Activated CD4-positive, alpha-beta T cell treated with anti-CD3 and anti-CD28 coated beads for 1 hour (primary cell): ENCODE measurements at places on chromosomes 11 and 22.
A peak's percentile ranks its signal among the peaks of the same experiment; 100 is the strongest.

- DNase-seq: no peak
These were observed 12.1 kb downstream of the SF3A1 start for GRCh38 chr22:30344447-30345200.

- DNase-seq: peak; percentile 3
These were observed 51.0 kb upstream of the CARS1 start for GRCh38 chr11:3108183-3108721.

DNA sequence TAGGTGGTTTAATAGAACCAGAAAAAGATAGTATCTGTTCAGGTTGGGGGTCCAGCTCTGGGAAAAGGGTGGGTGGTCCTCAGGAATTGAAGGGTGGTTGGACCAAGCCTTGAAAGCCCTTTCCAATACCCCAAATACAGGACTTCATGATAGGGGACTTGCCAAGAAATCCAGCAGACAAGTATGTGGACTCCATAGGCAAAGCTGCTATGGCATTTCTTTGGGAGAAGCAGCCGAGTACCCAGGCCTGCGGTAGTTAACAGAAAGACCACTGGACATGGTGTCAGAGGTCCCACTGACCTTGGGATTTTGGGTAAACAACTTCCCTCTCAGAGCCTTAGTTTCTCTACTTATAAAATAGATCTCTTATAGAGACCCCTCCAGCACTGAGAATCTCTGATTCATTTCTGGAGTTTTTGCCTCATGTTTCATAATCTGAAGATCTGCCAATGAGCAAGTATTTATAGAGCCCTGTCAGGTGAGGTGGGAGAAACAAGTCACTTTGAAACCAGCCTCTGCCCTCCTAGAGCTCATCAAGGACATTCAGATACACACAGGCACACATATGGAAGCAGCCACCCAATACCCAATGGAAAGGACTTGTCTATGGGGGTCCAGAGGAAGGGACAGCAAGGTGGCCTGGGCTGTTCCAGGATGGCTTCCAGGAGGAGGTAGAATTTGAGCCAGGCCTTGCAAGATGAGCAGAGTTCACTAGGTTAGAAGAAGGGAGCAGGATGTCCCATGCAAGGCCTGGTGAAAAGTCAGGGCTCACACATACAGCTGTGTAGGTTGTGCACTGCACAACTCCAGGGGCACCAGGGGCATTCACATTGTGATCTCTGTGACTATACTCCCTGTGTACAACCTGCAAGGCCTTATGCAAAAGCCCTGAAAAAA lies 31.0 kb upstream of the ACCSL start:
- no peak for DNase-seq

GRCh38 chr11:28259177-28259843 lies 151.1 kb downstream of the METTL15 start:
- DNase-seq: no peak

- DNase-seq: no peak
These were observed 14.0 kb downstream of the ASCL2 start for GRCh38 chr11:2256293-2256913.

- no peak for DNase-seq
These were observed 9.5 kb upstream of the ACR start for GRCh38 chr22:50728523-50728931.

GRCh38 chr11:32817181-32817851 lies 12.4 kb upstream of the PRRG4 start:
- no peak for DNase-seq

DNA sequence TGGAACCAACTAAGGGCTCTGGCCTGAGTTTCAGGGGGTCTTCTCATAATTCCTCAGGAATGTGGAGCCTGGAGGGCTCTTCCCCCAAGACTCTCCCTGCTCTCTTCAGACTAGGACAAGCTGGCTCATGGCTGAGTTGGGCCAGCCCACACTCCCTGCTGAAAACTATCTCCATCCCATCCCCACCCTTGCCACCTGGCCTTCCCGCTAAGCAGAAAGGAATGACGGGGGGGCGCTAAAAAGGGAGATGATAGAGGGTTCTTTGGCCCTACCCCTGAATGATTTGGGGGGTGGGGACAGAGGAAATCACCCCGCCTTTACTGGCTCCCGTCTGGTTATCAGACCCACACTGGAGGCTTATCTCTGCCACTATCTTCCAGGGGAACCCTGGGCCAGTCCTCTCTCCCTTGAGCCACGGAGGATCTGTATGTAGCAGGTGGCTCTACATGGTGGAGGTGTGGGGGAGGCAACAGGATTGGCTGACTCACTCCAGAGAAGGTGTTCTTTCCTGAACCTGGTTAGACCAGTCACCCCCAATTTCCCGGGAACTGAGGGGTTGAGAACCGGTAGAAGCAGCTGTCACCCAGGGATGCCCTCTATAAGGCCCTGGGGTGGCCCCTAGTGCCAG lies 5.7 kb downstream of the SMTN start:
- DNase-seq: no peak

DNA sequence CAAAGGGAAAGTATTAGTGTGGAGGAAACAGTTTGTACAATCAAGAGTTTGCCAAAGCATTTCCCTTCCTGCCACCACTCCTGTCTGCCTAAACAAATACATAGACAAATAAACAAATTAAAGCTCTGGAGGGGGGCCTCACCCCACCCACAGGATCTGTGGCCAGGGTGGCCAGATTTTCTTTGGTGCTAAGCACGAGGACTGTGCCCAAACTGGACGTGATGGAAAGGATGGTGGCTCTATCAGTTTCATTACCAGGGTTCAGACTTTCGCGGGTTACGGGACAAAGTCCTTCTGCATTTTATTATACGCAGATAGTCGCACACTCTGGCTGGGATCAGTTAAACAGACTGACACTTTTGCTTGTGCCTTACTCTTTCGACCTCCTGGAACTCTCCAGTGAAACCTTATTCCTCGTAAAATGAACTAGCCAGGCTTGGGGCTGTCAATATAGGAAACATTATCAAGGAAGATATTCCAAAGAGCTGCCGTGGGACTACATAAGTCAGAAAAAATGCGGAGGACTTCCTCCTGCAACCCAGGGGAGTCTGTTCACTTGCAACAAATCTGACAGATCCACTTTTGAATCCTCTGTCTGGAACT lies 11.2 kb downstream of the BARX2 start:
- DNase-seq: no peak

- DNase-seq: no peak
These were observed 950 bp upstream of the LAYN start for GRCh38 chr11:111539426-111540113.

- DNase-seq: no peak
These were observed 471 bp upstream of the CEP126 start for GRCh38 chr11:101914341-101914737.

DNA sequence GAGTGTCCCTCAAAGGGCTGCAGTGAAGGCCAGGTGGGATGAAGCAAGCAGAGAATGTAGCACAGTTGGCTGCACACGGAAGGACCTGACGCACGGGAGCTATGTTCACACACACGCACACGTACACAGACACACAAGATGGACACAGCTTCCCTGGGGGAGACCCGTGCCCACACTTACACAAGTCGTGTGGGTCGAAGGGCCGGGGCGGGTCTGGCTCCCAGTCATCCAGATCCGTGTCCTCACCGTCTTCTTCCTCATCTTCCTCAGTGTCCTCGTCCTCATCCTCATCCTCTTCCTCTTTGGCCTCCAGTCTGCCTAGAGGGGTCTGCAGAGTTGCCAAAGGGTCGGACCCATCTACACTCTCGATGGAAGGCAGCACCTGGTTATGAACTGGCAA lies 51.6 kb upstream of the NFRKB start:
- DNase-seq: no peak

DNA sequence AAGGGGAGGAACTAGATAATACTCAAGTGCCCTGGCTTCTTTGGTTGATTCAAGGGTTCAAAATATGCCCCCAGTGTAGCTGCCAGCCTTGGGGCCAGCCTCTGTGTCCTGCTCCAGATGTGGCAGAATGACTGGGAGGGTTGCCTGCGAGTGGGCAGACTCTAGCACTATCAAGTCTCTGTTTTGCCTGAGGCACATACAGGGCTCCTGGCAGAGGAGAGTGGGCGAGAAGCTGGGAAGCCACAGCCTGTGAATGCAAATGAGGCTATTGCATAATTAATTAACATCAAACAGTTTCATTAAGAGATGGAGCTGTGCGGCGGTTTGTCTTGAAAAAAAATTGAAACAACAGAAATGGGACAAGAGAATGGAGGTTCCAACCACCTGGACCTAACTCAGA lies 50.8 kb downstream of the BUD13 start:
- DNase-seq: no peak

DNA sequence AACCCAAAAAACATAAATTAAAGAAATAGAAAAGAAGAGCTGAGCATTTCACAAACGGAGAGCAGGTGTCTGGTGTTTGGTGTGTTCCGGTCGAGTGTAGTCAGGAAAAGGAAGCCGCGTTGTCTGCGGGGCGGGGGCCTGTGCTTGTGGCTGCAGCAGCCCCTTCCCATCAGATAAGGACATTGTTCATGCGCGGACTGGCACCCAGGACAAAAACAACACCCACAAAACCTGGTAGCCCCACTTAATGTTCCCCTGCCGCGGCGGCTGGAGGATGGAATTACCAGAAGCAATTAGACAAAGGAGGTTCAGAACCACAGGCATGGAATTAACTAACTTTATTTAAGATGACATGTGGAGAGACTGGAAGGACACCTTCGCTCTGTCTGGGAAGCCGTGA lies 29.9 kb downstream of the KRTAP5-5 start:
- no peak for DNase-seq

- no peak for DNase-seq
These were observed 3.0 kb downstream of the PLCB3 start for GRCh38 chr11:64254326-64254725.

- DNase-seq: no peak
These were observed 132.3 kb downstream of the TRIM44 start for GRCh38 chr11:35794850-35795249.

GRCh38 chr11:33171251-33171650 lies 10.0 kb upstream of the CSTF3 start:
- no peak for DNase-seq

- no peak for DNase-seq
These were observed 36.7 kb upstream of the EIF3D start for GRCh38 chr22:36565686-36566085.

DNA sequence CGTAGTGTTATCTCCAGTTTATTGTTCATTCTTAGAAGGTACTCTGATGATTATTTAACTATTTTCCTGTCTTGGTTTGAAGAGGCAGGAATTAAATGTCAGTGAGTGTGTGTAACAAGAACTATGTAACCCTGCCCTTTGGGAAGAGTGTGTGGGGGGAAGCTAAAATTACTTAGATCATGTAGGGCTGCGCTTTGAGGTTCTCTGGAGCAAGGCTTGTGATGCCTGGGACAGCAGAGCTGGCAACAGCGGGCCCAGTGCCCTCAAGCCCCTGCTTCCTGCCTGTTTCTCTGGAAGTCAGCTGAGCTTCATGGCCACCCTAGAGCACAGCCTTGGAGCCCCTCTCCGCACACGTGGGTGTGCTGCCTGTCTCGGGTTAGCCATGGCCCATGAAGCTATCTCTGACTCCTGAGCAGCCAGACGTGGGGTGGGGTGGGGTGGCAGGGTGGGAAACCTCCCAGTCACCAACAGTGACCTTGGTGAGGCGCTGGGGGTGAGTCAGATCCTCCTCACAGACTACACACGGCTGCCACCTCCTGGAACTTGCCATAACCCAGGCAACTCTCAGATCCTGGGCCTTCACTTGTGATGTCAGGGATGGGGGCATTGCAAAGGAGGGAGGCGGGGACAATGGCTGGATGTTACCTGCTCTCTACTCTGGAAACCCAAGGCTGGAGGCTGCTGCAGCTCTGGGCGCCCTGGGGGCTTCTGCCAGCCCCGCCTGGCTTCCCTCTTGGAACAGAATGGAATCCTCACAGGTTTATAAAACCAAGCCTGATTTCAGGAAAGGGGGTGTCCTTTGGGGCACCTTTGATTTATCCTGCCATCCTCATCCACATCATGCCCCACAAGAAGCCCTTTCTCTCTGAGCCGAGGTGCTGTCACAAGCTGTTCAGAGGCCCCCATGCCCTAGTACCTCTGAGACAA lies 88.6 kb downstream of the SNX19 start:
- DNase-seq: no peak

- DNase-seq: no peak
These were observed 35.8 kb downstream of the TMPRSS5 start for GRCh38 chr11:113670149-113670830.

DNA sequence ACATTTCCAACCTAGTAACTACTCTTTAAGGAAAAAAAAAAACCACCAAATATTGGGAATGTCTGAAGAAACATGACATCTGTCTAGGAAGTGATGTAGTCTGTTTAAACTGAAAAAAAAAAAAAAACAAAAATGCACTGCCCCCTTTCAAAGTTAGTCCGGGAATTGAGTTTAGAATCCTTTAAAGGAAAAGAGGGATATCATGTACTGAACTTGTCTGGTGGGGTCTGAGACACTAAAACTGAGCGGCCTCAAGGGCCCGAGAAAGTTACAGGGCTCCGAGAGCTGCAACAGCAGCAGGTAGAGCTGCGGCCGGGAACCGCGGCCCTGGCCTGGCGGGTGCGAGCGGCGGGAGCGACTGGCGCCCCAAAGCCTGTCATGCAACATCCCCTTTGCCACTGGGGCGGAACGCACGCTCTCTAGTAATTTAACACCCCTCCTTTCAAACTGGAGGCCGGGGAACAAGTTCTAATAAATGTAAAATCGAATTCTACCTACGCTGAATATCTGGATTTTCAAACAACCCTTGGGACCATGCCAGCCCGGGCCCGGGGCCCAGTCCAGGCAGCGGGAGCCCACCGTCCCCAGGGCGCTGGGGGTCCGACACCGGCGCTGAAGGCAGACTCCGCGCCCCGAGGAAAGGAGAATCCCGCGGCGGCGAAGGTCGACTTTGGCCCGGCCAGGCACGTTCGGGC lies 736 bp downstream of the RDX start:
- peak; percentile 16 for DNase-seq

- no peak for DNase-seq
These were observed 6.6 kb downstream of the RPS25 start for GRCh38 chr11:119011476-119012053.

DNA sequence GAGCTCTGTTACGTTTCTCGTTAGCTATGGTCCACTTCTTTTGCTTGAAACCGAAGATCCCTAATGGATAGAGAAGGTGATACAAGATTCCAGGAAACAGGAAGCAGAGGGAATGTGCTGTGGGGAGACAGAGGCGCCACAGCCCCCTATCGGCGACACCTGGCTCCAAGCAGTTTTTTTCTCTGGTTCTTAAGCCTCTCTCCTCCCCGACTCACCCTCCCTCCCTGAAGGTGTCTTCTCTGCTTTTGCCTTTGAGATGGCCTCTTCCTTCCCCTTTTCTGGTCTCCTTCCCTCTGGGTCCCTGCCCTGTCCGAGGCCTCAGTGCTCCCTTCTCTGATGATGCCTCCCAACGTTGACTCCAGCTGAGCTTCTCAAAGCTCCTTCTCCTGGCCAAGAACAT lies 14.2 kb upstream of the APOBEC3A start:
- DNase-seq: no peak
